Amniotic stem cell (primary cell): ENCODE measurements at places on chromosomes 16 and 17.

GRCh38 chr17:60305141-60305540 is 86.8 kb downstream of the USP32 start:
- DNase-seq, result no peak

- no peak for DNase-seq
These were observed 14.9 kb downstream of the LIMD2 start for GRCh38 chr17:63685041-63685440.

GRCh38 chr17:14604591-14605266 is 303.8 kb downstream of the HS3ST3B1 start:
- DNase-seq, result no peak

- DNase-seq, result no peak
These were observed 151.1 kb downstream of the SDK2 start for GRCh38 chr17:73492821-73493814.

DNA sequence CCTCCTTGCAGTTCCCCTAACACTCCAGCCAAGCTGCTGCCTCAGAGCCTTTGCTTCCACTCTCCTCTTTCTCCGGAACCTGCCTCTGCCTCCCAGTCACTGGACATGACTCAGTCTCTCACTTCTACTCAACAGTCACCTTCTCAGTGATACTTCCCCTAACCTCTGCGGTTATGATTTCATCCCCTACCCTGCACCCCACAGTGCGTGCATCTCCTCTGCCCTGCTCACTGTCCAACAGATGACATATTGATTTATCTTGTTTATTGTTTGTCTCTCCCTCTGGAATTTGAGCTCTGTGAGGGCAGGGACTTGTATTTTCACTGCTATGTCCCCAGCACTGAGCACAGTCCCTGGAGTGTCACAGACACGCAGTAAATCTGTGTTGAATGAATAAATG is 100.7 kb downstream of the CYLD start:
- DNase-seq, result no peak

DNA sequence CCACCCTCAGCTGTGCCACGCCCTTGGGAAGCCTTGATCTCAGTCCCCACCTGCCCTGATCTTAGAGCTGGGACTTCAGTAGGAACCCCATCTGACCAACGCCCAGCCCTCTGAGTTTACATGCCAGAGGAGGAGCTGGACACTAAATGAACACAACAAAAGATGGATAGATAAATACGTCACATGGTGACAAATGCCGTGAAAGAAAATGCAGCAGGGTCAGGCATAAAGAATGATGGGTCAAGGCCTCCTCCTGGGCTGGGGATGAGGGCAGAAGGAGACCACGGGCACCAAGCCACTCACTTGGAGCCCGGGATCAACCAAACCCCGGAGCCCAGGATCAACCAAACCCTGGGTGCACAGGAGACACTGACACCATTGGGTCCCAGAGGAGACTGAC is 354.9 kb downstream of the C16orf95 start:
- DNase-seq, result no peak

DNA sequence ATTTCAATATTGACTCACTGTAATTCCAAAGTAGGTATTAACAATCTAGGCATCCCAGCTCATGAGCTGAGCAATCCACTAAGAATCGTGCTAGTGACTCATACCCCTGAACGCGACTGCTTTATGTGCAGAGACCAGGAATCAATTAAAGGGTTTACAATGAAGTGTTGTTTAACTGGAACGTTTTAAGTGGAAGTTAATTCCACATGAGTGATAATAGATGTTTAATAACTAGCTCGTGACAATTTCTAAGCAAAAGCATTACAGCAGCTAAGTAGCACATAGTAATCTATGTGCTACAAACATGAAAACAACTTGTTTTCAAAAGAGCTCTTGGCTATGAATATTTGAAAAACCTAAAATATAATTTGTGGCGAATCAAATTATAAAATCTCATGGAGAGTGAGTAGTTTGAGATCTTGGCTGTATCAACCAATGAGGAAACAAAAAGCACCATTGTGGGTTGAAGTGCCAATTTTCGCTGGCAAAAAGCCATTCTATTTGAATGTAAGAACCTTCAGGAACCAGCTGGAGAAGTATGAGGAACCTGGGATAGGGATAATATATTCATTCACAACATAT is 9.4 kb downstream of the GJC1 start:
- peak; percentile 79 for DNase-seq
